T follicular helper cell (primary cell): ENCODE measurements at places on chromosomes 1 and 21.

GRCh38 chr1:189103956-189104355, 1373.7 kb downstream of the BRINP3 start:
- DNase-seq: no peak

GRCh38 chr1:66982561-66983260, 57.9 kb downstream of the MIER1 start:
- DNase-seq: no peak

- DNase-seq: no peak
These were observed 14.0 kb upstream of the GBP5 start for GRCh38 chr1:89286549-89287180.

- DNase-seq: no peak
These were observed 451.7 kb downstream of the MATN1 start for GRCh38 chr1:30271401-30272276.

DNA sequence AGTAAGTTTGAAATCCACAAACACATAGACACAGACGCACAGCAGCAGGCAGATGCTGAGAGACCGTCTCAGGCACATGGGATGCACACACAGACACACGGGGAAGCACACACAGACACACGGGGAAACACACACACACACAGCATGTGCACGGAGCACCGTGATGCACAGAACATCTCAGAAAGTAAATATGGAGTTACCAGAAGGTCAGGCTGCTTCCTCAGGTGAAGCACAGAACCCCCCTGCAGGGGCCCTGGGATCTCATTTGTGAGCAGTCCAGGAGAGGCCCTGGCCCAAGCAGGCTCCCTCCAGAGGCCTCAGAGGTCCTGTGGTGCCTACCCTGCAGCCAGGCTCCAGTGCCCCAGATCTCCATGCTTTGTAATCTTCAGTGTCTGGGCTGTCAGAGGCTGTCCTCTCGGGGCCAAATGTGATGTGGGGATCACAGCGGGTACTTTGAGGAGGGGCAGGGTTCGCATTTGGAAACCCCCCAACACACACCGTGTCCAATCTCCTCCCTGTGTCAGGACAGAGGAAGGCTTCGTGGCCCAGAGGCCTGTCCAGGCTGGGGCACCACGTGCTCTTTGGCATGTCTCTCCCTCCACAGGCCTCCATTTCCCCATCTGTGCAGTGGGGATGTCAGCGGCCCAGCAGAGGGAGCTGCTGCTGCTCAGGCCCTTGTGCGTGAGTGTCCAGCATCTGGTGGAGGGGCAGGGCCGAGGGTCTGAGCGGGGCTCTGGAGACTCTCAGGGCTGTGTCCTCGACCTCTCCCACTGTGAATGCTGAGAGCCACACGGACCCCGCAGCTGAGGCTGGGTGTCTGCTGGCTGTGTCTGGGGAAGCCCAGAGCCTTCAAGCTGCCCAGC, 23.0 kb upstream of the PRSS38 start:
- DNase-seq: no peak

DNA sequence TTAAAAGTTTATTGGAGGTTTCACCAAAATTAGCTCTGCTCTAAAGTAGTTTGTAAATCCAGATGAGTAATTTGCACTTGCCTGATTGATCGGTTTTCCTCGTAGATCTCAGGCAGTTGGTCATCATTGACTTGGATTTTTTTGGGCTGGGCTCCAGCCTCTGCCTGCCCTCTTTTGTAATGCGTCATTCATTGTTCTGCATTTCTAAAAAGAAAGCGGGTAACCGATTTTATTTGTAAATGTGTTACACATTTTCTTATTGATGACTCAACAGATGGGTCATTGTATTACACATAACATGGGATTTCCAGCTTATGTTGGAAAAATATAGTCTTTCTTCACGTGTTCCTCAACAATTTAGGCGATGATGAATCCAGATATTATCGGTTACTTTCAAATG, 5.5 kb downstream of the ETS2 start:
- DNase-seq: no peak

GRCh38 chr1:99877568-99877967, 27.4 kb downstream of the AGL start:
- no peak for DNase-seq

GRCh38 chr1:10782491-10783244, 13.8 kb downstream of the CASZ1 start:
- DNase-seq: no peak

DNA sequence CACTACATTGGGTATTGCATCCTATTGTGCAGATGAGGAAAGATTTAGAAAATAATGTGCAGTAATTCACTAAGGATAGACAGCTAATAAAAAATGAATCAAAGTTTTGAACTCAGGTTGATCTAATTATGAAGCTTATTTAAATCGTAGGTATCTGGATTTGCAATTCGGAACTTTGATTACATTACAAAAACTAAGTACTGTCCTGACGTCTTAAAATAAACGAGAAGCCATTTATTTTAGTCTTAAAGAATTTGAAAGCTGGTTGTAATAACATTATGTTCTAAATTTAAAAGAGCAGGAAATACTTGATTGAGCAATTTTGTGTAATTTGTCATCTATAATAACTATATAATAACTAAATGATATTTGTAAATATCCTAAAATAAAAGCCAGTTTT, 235.9 kb downstream of the TPR start:
- no peak for DNase-seq

DNA sequence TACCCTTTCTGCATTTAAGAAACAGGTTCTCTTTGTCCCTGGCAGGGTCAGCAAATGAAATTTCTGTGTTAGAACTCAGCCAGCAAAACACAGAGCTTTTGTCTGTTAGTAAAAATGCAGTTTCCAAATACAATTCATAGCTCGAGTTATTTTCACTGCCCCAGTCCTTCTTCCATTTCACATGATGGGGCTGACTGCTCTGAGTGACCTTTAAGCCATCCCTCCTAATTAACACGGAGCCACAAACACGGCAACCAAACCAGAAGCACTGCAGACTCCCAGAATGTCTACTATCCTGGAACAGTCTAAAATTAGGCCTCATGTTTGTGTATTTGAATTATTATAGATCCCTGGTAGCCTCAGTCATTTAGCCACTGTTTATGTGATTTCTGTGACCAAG, 99.1 kb upstream of the RGS4 start:
- DNase-seq: no peak

- no peak for DNase-seq
These were observed 551.5 kb downstream of the LMO4 start for GRCh38 chr1:87880098-87880760.

DNA sequence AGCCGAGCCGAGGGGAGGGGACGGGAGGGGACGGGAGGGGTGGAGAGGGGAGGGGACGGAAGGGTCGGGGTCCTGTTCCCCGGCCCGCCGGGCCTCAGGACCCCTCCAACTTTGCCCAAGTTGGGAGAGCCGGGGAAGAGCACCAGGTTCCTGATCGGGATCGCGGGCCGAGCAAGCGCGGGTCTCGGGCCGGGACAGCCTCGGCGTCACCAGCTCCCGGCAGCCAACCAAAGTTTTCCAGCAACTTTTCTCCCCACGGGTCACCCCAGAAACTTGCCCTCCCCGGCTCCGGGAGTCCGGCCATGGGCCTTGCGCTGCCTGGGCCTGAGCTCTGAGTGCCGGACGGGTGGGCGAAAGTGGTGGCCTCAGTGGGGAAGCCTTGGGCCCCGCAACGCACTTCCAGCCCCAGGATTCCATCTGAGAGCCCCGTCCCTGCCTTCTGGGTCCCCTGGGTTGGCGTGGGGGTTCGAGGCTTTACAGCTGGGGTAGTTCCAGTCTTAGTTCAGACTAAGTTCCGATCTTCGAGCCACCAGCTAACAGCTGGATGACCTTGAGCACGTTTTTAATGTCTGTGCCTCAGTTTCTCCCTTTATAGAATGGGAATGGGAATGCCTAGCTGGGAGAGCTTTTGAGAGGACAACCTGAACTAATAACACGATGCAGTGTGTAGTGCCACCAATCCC, 458 bp downstream of the ZC3H12A start:
- no peak for DNase-seq

DNA sequence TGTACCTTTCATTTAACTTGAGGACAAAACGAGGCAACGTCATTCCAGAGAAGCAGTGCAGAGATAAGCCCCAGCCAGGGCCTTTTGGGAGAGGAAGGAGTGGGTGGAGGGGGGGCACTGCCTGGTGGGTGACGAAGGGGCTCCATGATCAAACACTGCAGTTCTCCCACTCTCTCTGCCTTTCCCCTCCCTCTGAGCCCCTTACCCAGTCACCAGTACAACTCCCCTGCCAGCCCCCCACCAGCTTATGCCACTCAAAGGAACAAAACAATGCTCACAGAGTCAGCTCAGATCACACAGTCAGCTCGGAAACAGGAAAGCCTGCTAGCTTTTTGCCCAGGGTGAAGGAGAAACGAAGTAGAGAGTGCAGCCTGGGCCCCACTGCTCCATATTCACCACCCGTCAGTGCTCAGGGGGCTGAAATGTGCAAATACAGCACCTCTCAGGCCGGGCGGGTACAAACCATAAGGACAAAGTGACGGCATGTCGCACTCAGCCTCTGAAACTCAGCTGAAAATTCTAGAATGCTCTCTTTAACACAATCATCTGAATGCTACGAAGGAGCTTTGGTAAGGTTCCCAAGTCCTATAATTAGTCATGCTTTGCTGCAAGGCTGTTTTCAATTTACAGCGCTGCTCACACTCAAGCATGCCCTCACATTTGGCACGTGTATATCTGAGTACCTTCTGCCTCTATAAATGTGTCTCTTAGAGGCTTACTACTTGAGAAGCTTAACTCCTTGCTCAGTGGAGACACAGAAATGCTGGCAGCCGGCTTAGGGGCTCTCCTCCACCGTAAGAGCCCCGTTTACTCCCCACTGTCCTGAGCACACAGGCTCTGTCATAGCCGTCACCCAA, 65.8 kb upstream of the RAB4A start:
- DNase-seq: no peak

DNA sequence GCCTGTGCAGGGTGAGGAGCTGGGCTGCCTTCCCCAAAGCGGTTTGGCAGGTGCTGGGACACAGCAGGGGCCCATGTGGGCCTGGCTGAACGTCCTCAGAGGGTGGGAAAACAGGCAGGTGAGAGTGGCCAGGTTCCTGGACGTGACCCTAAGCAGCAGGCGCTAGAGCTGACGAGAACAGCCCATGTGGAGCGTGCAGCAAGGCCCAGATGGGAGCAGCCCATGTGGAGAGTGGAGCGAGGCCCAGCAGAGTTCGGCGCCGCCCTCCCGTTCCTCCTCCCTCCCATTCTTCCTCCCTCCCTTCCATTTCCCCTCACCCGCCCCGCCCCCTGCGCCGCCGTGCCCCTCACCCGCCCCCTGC, 314.4 kb upstream of the VAMP3 start:
- DNase-seq: no peak

- no peak for DNase-seq
These were observed 57.8 kb downstream of the EPB41 start for GRCh38 chr1:28971980-28972771.

DNA sequence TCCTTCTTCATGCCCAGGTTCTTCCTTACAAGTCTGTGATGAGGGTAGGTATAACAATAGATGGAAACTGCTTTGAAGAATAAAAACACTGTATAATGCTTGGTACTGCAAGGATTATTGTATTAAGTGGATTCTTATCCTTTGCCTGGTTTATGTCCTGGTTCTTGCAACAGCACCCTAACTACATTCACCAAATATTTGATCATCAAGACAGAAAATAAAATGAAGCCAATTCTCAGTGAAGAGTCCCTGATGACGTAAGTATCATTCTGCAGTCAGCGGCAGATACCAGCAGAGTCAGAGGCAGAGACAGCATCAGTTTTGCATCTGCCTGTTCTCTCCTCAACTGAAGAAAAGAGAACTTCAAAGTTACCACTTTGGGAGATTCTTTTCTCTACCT, 19.7 kb downstream of the ARHGEF11 start:
- no peak for DNase-seq

- DNase-seq: no peak
These were observed 82.3 kb upstream of the TIAM1 start for GRCh38 chr21:31426235-31426797.

DNA sequence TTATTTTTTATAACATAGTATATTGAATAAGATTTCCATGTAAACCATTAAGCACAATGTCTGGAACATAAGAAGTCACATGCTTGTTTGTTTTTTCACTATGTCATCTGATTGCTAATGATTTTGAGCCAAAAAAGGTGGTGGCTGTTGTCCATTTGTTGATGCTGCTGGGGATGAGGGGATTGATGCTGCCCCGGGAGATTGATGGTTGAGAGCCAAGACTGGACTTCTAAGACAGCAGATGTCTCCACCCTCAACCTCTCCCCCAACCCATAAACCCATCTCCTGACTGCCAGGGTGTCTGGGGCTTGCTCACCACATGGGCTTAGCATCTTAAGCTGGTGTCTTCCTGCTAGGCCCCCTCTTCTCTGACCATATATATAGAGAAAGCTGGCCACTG, 35.8 kb upstream of the CD34 start:
- no peak for DNase-seq

DNA sequence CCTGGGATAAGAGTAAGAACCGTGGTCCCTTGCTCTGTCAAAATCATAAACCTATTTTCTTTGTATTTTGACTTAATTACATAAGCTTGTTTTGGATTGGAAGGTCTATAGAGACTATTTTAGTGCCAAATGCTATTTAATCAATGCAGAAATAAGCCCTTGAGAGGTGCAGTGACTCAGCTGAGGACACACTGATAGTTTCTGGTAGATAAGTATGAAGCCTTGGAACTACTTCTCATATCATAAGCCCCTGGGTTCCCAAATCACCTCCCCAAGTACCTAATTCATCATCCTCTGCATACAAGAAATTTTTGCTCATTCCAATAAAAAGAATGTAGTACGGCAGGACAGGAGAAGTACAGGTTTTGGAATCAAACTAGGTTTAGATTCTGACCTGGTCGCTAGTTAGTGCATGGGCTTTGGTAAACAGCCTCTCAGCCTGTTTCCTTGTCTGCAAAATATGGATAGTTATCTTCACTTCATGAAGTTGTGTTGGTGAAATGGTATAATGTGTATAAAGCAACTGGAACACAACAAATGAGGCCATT, 3.3 kb upstream of the CD55 start:
- DNase-seq: no peak

DNA sequence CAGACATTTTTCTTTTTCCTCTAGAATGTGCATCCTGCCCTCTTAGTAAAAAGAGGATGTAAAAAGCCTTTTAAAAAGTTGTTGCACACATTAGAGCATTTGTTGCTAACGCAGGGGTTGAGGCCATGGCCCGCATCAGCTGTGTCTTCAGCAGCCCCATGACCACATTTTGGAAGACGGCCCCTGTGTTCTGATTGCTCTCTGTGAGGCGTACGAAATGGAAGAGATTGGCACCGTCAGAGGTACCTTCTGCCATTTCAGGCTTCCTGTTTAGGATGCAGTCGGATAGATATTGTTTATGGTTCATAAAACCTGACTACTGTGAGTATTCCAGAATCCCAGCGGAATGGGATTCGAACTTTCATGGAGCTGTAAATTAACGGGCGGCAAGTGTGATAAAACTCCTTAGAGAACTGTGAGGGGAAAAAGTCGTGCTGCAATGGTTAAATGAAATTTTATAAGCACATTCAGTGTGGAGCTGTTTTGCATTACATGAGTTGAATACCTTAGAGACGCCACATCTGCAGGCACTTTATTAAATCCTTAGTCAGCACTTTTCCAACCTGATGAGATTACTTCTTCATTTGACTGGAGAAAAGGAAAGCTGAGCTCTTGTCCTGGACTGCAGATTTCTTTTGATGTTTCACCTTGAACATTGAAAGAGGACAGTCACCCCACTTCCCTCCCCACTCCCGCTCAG, 273.9 kb downstream of the TM2D1 start:
- no peak for DNase-seq

GRCh38 chr1:109609881-109610280, 9.5 kb downstream of the GNAT2 start:
- DNase-seq: no peak
